Muscle of leg (tissue), 16 donors: ENCODE measurements at places on chromosomes 2 and 18. TPM values are rescaled to one million over a fixed set of nuclear protein-coding genes. Genes with fewer than 3 reads are reported as not detected.

The ALKAL2 gene
- total RNA-seq: 1.1 TPM

The CELF4 gene
- 0.18 TPM for total RNA-seq

The SERPINB13 gene
- not detected for total RNA-seq

The PAX8 gene
- total RNA-seq: 0.44 TPM

The SERPINB3 gene
- not detected for total RNA-seq
